Left hindlimb (tissue), 1 donor: ENCODE measurements at places on chromosomes 4 and X.

- no peak for DNase-seq
Measured at GRCh38 chr4:19402581-19403065, 849.1 kb upstream of the SLIT2 start.

- no peak for DNase-seq
Measured at GRCh38 chrX:5726224-5726623, 502.4 kb downstream of the NLGN4X start.

DNA sequence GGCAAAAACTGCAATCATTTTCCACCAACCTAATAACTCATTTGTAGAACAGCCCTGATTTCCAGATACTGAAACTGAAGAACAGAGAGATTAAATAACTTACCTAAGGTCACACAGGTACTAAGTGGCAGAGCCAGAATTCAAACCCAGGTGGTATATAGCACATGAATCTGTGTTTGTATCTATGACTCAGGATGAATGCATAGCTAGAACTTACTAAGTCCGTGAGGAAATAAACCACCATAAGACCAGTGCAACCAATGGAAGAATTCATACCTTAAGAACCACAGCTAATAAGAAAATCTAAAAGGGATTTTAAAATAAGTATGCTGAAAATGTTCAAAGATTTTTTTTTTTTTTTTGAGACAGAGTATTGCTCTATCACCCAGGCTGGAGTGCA, 1.5 kb upstream of the PLAC1 start:
- no peak for DNase-seq

DNA sequence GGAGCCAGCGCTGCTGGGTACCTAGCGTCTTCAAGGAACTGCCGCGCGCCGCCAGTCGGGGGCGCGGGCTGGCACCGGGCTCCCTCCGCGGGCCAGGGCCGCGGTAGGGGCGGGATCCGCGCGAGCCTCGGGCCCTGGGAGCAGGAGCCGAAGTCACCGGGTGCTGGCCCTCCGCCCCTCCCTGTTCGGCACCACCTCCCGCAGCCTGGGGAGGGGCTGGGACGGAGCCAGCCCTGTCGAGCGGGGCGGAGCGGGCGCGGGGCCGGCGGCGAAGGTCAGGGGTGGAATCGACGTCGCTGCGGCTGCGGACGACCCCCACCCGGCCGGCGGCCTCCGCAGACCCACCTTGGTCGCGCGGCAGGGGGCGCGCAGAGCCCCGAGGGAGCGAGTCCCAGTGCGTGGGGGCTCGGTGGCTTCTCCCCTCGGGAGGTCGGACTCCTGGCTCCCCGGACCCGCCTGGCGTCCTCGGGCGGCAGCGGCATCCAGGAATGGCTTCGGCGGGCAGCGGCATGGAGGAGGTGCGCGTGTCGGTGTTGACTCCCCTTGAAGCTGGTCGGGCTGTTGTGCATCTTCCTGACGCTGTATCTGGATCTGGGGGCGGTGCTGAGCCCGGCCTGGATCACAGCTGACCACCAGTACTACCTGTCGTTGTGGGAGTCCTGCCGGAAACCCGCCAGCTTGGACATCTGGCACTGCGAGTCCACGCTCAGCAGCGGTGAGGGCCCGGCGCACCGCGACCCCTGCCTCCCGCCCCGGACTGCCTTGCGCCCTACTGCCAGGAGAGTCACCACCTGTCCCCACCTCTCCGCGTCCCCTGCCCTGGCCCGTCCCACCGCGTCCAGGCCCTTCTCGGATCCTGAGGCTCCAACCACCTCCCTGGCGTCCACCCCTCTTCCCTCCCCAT, 50.5 kb upstream of the FAM47C start:
- no peak for DNase-seq

- no peak for DNase-seq
Measured at GRCh38 chr4:124861761-124862160, 149.2 kb upstream of the ANKRD50 start.
